Mesenchymal stem cell (in vitro differentiated cells and primary cell): ENCODE measurements at places on chromosomes 7 and 10.

DNA sequence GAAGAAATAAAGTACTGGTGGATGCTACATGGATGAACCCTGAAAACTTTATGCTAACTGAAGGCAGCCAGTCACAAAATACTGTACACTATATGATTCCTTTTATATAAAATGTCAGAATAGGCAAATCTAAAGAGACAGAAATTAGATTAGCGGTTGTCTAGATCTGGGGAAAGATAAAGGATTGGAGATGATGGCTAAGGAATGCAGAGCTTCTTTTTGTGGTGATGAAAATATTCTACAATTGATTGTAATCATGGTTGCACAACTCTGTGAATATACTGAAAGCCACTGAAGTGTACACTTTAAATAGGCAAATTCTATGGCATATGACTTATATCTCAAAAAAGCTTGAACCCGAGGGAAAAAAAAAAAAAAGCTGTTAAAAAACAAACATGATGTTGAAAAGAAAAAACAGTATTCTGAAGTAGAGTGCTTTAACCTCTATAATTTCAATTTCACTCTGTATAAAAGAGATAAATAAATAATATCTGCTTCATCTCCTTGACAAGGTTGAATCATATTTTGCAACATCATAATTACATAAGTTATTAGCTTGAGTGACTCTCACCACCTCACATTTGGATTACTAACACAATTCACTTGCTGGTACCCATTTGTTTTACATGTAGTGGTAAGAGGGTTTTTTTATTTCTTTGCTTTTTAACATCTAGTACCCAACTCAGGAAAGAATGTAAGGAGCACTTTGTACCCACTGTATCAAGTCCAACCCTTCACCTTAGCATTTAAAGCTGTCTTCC, 2.8 kb upstream of the GNAI1 start:
- DNase-seq = no peak

DNA sequence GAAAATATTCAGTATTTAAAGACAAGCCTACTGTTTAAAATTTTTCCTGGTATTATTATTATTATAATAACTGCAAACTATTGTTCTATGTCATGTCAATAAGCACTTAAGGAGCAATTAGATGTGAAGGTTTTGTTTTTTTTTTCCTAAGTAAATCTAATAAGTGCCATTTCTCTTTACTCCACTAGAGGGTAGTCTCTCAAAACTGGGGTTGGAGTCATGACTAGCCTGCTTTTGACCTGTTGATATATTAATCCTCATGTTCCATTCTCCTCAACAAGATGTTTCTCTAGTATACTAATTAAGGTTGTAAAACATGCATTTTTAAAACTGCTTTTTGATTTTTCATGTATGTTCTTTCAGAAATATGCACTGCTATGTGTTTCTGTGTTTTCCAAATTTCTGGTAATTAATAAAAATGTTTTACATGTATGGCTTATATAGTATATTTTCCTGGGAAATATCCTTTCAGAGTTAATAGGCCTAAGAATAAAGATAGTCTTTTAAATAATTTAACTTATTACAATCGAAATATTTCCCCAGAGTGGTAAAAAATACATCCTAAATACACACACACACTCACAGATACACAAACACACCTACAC, 1.0 kb upstream of the LRRN3 start:
- DNase-seq = peak; percentile 51

DNA sequence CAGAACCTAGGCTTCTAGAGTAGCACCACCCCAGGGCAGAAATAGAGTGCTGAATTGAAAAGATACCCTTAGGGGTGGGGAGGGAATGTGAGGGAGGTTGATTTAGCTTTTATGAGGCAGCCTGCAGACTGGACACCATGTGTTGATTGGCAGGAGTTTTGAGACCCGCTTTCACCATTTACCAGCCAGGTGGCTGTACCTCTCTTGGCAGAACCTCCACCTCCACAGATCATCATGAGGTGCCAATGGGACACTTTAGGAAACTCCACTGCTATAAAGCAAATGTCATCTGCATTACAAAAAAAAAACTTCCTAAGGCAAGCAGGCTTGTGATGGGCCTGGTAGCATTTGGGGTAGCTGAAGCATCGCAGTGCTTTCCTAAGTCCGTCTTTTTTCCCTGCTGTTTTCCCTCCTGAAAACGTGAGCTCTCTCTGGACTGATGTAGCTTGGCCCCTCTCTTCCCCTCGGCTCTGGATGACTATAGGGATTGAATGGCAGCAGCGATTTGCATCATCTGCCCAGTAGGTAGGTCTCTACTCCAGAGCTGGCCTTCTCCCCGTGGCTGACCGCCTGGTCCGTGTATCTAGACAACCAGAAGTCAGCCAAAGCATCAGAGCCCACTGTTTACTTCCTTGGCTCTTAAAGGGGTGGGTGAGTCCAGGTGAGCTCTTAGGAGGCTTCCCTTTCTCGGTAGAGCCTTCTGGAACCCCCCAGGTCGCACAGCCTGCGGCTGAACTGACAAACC, 1.3 kb downstream of the PCBD1 start:
- DNase-seq = no peak

DNA sequence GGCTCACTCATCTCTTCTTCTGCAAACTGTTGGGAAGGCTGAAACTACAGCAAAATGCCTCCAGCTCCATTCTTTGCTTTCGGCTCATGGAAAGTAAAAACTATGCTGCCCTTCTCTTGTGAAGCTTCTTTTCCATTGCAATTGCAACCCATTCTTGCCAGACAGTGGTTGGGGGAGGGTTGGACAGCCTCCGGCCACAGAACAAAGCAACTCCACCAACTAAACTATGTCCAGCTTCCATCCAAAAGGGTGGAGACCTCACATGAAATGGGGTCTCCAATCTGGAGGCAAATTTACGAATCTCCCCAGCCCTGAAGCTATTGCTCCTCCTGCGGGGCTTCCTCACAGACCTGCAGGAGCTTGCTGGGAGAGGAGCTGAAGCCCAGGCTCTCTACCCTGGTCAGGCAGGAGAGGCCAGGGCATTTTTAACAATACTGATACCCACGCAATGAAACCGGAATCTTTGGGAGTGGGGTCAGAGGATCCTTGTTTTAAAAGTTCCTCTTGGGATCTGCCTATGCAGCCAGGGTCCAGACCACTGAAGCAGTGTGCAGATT, 549 bp downstream of the GPNMB start:
- DNase-seq = peak; percentile 24

DNA sequence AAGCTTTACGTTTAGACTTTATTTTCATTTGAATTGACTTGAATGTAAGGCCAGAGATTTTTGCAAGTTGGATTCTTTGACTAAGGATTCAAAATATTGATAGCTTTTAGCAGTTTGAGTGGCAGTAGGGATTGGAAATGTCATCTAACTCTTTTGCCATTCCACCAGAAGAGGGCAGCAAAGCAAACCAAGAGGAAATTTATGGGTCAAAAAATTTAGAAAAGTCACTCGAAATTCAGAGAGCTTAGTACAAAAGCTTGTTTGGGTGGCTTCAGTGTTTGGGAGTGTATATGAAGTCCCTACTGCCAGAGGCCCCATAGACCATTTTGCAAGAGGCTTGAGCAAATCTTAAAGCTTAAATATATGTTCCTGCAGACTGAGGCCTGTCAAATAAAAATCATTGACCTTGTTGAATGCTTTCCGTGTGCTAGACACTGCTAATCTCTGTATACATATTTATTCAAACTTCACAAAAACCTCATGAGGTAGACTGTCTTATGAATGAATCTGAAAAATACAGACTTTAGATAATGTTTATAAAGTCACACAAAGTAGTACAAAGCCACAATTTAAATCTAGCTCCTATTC, 44.6 kb upstream of the RSBN1L start:
- peak; percentile 57 for DNase-seq
